Osteoblast (primary cell): ENCODE measurements at places on chromosomes 1 and 21. TPM values are rescaled to one million over a fixed set of nuclear protein-coding genes. Genes with fewer than 3 reads are reported as not detected.

The FAM72C gene
- 0.36 and 0.59 TPM in 2 replicates for total RNA-seq

DNA sequence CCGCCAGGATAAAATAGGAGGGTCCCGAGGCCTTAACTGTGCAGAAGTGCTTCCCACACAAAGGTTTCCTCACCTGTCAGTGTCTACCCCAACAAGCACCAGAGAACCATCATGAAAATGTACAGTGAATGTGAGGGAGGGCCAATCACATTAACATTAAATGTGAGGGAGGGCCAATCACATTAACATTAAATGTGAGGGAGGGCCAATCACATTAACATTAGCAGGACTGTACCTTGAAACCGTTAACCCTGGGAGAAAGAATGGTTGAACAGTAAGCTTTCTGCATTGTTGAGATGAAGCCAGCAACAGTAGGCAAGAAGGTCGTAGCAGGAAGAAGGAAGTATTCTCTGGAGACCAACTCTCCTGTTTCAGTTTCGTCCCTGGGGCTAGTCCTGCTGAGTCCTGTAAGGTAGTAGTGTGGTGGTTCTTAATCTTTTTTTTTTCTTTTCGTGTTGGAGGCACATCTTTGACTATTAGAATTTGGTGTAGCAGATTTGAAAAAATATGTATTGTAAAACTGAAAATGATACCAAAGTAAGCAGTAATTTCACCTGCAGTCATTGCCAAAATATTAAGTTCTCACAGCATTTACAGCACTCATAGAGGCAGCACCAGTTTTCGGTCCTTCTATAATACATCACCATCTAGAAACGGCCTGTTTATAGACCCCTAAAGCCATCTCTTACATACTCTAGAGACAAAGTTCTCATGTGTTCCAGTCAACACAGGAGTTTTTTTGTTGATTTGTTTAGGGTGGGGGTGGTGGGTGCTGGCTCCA is 98.6 kb upstream of the PPP2R5A start:
- H3K27me3 ChIP-seq = no peaks in the 10 kb centered on the region
- no peaks in the 10 kb centered on the region for H3K36me3 ChIP-seq
- H3K4me1 ChIP-seq = peaks cover 5% of the 10 kb centered on the region
- no peak overlapping the region for H3K27ac ChIP-seq
- no peak for DNase-seq

DNA sequence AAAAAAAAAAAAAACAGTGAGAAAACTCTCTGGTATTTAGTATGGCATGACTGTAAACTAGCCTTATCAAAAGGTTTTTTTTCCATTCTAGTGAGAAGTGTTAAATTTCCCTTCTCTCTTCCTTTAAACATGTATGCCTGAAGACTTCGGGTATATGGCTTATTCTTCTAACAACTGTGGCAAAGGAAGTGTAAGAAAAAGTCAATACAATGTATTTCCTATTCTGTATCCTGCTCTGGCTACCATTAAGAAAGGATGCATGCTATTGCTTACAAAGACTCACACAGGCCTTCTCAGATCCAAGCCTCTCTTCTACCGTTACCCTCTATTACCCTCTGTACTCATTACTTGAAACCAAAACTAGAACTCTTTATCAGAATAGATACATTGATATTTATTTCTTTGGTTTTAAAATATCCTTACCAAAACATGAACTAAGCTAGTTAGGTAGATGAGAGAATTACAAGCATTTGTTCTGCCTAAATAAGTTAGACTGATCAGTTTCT is 8.4 kb downstream of the CEPT1 start:
- no peaks in the 10 kb centered on the region for H3K27me3 ChIP-seq
- no peak overlapping the region for H3K4me3 ChIP-seq
- peaks cover 41% of the 10 kb centered on the region for H3K36me3 ChIP-seq
- DNase-seq = no peak
- H3K27ac ChIP-seq = no peak overlapping the region
- H3K4me1 ChIP-seq = no peaks in the 10 kb centered on the region

The RASAL2 gene
- total RNA-seq = 59.4 and 61.3 TPM in 2 replicates

GRCh38 chr1:30525971-30526651 is 197.3 kb downstream of the MATN1 start:
- peak; percentile 77 for DNase-seq
- H3K4me3 ChIP-seq = no peak overlapping the region
- H3K36me3 ChIP-seq = no peaks in the 10 kb centered on the region
- no peaks in the 10 kb centered on the region for H3K27me3 ChIP-seq
- peaks cover 30% of the 10 kb centered on the region for H3K4me1 ChIP-seq

The PODN gene
- total RNA-seq = 43.3 and 52.8 TPM in 2 replicates

- no peak overlapping the region for H3K4me3 ChIP-seq
- H3K27ac ChIP-seq = no peak overlapping the region
- no peaks in the 10 kb centered on the region for H3K36me3 ChIP-seq
- no peaks in the 10 kb centered on the region for H3K27me3 ChIP-seq
Observed at GRCh38 chr1:79726321-79726720, 719.8 kb upstream of the ADGRL4 start.

DNA sequence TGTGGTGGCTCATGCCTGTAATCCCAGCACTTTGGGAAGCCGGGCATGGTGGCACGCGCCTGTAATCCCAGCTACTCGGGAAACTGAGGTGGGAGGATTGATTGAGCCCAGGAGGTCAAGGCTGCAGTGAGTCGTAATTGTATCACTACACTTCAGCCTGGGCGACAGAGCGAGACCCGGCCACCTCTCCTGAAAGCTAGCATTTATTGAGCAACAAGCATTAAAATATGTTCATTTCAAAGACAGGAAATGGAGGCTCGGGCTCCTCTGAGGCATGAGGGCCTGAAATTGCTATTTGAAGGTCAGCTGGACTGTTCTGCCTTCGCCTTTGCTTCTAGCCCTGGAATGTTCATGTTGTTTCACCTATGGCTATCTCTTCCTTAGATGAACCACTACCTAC is 34.5 kb downstream of the SPATA21 start:
- H3K27ac ChIP-seq = no peak overlapping the region
- H3K36me3 ChIP-seq = peaks cover 14% of the 10 kb centered on the region
- no peaks in the 10 kb centered on the region for H3K4me1 ChIP-seq
- DNase-seq = no peak

The HJV gene
- total RNA-seq = not detected in 2 replicates

- no peak overlapping the region for H3K27ac ChIP-seq
- no peaks in the 10 kb centered on the region for H3K27me3 ChIP-seq
Observed at GRCh38 chr1:187876775-187877174, 1048.0 kb downstream of the PLA2G4A start.

DNA sequence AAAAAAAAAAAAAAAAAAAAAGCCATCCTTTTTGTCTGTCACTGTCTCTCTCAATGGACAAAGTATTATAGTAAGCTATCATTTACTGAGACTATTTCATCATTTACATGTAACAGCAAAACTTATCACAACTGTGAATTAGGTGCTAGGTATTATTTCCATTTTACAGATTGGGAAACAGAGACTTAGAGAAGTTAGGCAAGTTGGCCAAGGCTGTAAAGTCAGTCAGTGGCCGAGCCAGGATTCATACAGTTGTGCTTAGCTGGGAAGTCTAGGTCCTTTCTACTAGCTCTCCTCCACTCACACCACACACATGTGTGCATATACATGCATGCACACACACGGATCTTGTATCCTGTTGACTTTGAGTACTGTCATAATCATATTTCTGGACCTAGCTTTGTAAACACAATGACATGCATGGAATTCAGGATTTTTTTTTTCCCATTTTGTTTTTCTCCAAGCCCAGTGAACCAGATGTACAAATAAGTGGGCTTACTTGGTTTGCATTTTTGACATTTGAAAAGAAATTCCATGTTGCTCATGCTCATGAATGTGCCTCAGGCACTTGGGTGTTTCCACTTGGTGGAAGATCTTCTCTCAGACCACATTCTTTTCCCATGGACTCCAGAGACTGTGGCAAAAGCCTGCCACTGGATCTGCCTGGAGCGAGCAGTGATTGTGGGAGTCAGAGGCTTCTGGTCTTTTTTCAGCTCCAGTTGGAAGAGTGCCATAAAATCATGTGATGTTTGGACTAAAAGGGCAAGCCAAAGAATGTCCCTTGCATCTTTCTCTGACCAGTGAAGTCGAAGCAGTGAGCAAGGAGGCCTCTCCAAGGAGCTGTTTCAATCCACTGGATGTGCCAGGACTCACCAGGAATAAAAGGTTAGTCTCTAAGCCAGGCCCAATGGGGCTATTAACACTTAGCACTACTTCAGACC is 61.7 kb upstream of the DNAJC6 start:
- peaks cover 8% of the 10 kb centered on the region for H3K4me1 ChIP-seq
- H3K36me3 ChIP-seq = no peaks in the 10 kb centered on the region
- H3K27ac ChIP-seq = peak overlapping the region; percentile 47
- H3K4me3 ChIP-seq = no peak overlapping the region

The FALEC gene
- total RNA-seq = 0.36 TPM in 1 of 2 replicates, not detected in the other

- no peaks in the 10 kb centered on the region for H3K27me3 ChIP-seq
- H3K4me3 ChIP-seq = no peak overlapping the region
Observed at GRCh38 chr1:31924839-31925238, 13.3 kb downstream of the PTP4A2 start.

The GBP4 gene
- 0.36 and 1.2 TPM in 2 replicates for total RNA-seq

GRCh38 chr1:221708987-221709386 is 32.9 kb downstream of the DUSP10 start:
- peak overlapping the region; percentile 27 for H3K27ac ChIP-seq
- peaks cover 27% of the 10 kb centered on the region for H3K4me1 ChIP-seq
- no peak overlapping the region for H3K4me3 ChIP-seq
- DNase-seq = no peak
- H3K36me3 ChIP-seq = peaks cover 9% of the 10 kb centered on the region

GRCh38 chr1:153849487-153850185 is 73.1 kb downstream of the GATAD2B start:
- H3K27ac ChIP-seq = no peak overlapping the region
- peaks cover 5% of the 10 kb centered on the region for H3K36me3 ChIP-seq
- no peaks in the 10 kb centered on the region for H3K27me3 ChIP-seq
- no peak overlapping the region for H3K4me3 ChIP-seq

DNA sequence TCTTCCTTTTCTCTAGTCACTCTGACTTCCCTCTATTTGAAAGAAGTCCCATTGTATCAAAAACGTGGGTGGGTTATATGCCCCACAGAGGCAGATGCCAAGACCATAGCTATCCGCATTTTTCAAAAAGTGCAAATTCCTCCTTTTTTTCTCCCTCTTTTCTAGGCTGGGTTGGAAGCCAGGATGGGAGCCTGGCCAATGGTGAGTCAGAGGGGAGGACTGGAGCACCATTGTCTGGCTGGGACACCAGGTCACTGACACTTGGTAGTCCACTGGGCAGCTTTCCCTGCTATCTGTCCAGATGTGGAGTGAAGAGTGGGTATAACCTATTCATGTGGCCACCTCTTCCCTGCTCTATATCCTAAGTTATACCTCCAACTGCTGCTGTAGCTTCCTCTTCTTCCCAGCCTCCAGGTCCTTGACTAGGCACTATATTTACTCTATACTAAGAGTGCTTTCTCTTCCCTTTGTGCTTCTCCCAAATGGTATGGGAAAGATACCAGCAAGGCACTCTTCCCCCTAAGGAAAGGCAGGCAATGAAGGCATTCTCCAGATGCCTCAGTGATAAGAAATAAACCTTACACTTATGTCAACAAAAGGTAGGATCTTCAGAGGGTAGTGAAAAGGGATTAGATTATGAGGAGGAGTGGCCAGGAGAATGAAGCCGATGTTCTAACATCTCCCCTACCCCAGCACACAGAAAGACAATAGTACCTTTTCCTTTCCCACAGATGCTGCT is 12.9 kb downstream of the PI4KB start:
- no peak overlapping the region for H3K4me3 ChIP-seq
- no peaks in the 10 kb centered on the region for H3K27me3 ChIP-seq

The RIPPLY3 gene
- not detected in 2 replicates for total RNA-seq

GRCh38 chr1:942864-943533 is 16.1 kb downstream of the NOC2L start:
- H3K4me3 ChIP-seq = no peak overlapping the region
- no peaks in the 10 kb centered on the region for H3K27me3 ChIP-seq
- H3K36me3 ChIP-seq = peaks cover 19% of the 10 kb centered on the region
- DNase-seq = peak; percentile 91

- no peak overlapping the region for H3K4me3 ChIP-seq
- no peak overlapping the region for H3K27ac ChIP-seq
- peaks cover 28% of the 10 kb centered on the region for H3K4me1 ChIP-seq
- DNase-seq = no peak
- H3K27me3 ChIP-seq = no peaks in the 10 kb centered on the region
Observed at GRCh38 chr21:15839026-15839425, 109.2 kb downstream of the USP25 start.

- H3K27ac ChIP-seq = no peak overlapping the region
- DNase-seq = no peak
- H3K4me3 ChIP-seq = no peak overlapping the region
- no peaks in the 10 kb centered on the region for H3K4me1 ChIP-seq
- H3K27me3 ChIP-seq = no peaks in the 10 kb centered on the region
Observed at GRCh38 chr1:89755591-89755990, 65.2 kb upstream of the LRRC8D start.
